NCI-H2029 treated with DMSO at 0.1 percent for 48 hours (cell line): ENCODE measurements at places on chromosomes 12 and 14.

DNA sequence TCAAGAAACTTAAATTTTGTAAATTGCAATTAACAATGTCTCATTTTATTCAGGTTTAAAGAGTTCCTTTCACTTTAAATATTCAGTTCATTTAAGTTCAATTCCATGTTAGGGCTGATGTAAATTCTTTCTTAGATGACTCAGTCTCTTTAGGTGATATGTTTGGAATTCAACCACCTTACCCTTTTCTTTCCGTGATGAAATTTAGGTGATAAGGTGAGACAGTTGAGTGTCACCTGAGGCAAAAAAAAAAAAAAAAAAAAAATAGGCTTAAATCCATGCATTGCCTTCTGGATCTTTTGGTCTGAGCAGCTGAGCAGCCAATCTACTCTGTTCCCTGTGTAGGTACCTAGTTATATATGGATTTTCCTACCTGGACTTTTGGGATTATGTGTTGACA, 299.5 kb downstream of the DAD1 start:
- DNase-seq: no peak

- DNase-seq: no peak
These were observed 13.8 kb downstream of the KCNMB4 start for GRCh38 chr12:70379846-70380245.

DNA sequence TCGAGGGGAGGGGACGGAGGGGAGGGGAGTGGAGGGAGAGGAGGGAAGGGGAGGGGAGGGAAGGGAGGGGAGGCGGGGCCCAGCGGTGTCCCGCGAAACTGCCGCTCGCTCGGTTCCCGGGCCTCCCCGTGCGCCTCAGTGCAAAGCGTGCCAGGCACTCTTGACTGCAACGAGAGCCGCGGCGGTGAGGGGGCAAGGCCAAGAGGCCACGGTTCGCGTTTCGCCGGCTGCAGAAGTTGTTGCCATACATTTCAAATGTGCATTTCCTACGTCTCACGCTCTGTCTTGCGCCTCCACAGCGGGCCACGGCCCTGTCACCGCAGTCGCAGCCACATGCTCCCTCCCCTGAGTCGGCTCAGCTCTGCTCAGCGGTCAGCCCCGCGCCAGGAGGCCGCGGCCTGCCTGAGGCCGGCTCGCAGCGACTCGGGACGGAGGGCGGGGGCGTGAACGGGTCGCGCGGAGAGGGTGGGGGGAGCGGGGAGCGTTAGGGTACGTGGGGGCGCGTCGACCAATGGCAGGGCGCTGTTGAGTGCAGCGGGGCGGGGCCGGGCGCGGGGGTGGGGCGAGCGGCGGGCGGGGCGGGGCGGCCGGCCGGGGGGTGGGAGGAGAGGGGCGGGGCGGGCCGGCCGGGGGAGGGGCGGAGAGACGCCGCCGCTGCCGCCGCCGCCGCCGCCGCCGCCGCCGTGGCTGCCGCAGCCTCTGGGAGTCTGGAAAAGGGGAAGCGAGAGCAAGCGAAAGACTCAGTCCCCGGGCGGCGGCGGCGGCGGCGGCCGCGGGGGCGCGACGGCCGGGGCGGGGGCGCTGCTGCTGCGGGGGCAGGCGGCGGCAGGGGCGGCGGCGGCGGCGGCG, at the start of gene PPP2R5C:
Gene PPP2R5C, plus strand, starts transcription at position 678 of the 849 bp plus-strand sequence. CDS start 185 bp downstream, outside the sequence.
- peak; percentile 7 for DNase-seq

GRCh38 chr14:77306851-77307496, 13.7 kb downstream of the POMT2 start:
- DNase-seq: no peak

DNA sequence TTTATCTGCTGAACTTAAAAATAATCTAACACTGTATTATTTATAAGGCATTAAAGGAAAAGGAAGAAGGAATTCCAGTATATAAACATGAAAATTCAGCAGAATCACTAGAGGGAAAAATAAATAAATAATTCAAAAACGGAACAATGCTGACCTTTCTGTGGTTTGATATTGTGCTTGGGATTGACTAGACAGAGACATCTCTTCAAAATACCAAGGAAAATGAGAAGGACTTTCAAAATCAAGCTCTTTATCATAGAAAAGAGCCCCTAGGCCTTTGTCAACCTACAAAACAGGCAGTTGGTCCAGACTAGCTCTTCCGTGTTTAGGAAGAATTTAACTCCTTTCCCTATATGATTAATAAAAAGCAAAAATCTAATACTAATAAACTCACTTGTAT, 6.3 kb upstream of the FLRT2 start:
- no peak for DNase-seq

DNA sequence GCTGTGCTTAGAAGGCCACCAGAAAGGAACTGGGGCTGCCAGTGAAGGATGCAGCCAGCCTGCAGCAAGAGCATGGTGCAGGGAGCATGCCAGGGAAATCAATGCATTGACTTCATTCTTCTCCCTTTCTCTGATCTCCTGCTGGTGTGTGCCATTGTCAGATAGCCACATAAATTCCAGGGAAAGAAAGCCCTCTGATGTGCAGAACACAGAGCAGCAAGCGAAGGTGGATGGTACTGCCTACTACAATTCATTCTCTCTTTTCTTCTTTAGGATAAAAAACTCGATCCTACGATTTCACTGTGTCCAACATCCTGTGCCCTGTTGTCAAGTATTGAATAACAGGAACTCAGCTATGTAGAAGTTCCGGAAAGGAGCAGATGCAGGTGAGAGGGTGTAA, 446.7 kb upstream of the TMEM132C start:
- no peak for DNase-seq

DNA sequence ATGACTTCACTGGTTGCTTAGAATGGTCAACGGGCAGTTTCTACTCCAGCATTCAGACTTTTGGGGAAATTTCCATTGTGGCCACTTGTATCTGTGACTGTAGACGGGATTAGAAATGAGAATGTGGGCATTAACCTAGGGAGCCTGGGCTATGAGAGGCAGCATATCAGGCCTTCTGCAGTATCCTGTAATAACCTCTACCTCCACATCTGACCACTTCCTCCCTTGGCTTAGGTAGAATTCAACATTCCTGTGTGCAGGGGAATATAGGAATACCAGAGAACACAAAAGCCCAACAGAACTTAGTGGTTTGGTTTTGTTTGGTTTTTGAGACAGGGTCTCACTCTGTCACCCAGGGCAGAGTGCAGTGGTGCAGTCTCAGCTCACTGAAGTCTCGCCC, 76.4 kb upstream of the HOXC13 start:
- DNase-seq: no peak

GRCh38 chr14:69629225-69630127, 18.1 kb downstream of the SUSD6 start:
- no peak for DNase-seq

GRCh38 chr12:97047361-97047760, 140.3 kb downstream of the NEDD1 start:
- DNase-seq: no peak

GRCh38 chr12:89162589-89163261, 189.6 kb downstream of the DUSP6 start:
- DNase-seq: no peak

GRCh38 chr14:58671024-58671423, 33.3 kb downstream of the DACT1 start:
- no peak for DNase-seq

GRCh38 chr14:88069677-88070076, 64.7 kb downstream of the GPR65 start:
- no peak for DNase-seq

GRCh38 chr14:27077214-27077613, 479.4 kb upstream of the NOVA1 start:
- no peak for DNase-seq
